T-helper 9 cell (primary cell): ENCODE measurements at places on chromosomes 13 and 19.

GRCh38 chr19:47518139-47518538, 3.3 kb upstream of the NAPA start:
- DNase-seq: no peak

- DNase-seq: no peak
These were observed 10.7 kb downstream of the CARM1 start for GRCh38 chr19:10882108-10882457.

- DNase-seq: no peak
These were observed 16.4 kb upstream of the ZNF14 start for GRCh38 chr19:19749117-19749907.

- peak; percentile 48 for DNase-seq
These were observed at the start of gene GNA15 for GRCh38 chr19:3135961-3136683. Gene GNA15 (plus strand): TSS chr19:3136033. CDS start chr19:3136451, 418 bp downstream.

DNA sequence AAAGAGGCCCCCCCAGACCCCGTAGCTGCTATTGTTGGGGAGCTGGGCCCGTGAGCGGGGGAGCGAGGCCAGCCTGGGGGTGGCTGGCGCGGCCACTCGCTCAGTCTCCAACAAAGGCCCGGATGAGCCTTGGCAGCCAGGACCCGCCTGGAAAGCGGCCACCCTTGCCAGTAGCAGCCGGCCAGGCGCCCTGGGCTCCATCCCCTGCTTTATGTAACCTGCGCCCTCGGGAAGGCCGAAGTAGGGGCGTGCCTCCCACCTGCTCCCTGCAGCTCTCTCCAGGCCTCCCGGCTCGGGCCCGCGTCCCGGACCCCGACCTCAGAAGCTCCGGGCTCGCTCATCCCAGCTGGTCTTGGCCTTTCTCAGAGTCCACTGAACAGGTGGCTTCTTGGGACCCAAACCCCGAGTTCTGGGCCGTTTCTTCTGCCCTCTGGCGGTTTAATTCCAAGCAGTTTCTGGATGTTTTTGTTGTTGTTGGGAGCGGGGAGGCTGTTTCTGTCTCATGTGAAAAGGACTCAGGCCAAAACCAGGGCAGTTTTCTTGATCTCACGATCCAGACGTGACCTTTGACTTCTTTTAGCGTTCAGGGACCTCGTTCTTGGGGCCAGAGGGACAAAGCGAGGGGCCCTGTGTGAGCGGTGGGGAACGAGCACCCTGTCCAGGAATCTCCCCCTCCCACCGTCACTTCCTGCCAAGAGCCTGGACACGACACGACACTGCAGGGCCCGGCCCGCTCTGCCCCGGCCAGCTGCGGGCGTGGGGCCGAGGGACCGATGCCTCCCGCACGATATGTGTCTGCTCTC, 1.2 kb downstream of the CDC34 start:
- peak; percentile 33 for DNase-seq

DNA sequence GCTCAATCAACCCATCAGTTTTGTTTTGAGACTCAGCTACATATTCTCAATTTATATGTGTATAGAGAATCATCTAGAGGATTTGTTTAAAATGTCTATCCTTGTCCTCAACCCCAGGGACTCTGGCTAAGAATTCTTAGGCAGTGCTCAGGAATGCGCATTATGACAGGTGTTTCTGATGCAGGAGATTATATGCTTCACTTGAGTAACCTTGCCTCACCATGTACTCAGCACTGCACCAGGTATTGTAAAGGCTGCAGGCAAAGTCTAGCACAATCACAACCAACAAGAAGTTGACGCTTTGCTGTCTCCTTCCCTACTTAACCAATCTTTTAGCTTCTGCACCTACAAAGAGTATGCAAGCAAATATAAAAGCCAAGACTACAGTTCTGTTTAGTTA, 79.6 kb downstream of the LACC1 start:
- DNase-seq: no peak

GRCh38 chr13:76741046-76741445, 145.2 kb downstream of the KCTD12 start:
- no peak for DNase-seq

DNA sequence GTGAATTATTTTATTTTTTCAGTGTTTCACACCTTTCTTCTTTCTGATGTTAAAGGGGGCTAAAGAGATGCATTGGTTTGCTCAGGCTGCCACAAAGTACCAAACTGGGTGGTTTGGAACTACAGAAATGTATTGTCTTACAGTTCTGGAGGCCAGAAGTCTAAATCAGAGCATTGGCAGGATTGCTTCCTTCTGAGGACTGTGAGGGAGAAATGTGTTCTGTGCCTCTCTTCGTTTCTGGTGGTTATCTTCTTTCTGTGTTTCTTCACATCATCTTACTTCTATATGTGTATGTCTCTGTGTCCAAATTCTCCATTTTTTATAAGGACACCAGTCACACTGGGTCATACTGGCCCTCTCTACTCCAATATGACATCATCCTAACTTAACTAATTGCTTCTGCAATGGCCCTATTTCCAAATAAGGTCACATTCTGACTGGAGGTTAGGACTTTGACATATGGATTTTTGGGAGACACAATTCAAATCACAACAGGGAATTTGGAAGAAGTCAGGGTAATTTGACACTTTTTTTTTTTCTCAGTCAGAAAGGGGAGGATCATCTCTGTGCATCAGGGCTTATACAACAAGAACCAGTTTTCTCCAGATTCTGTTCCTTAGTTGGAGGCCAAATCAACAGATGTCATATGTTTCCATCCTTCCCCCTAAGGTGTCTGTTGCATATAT, 188.2 kb downstream of the KCNRG start:
- DNase-seq: no peak

DNA sequence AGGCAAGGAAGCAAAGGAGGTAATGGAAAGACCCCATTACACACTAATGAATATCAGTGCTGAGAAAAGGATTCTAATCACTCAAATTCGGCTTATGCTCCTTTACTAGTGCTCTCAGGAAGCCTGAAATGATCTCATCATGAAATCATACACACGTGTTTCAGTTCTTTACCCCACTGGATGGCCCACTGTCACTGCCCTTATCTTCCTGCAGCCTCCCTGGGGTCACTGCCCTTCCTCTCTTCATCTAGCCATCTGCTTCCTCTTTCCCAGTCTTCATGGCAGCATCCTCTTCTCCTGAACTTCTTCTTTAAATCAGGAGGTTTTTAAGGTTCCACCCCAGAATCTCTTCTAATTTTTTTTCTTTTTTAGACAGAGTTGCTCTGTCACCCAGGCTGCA, 27.9 kb upstream of the EEF1AKMT1 start:
- no peak for DNase-seq

DNA sequence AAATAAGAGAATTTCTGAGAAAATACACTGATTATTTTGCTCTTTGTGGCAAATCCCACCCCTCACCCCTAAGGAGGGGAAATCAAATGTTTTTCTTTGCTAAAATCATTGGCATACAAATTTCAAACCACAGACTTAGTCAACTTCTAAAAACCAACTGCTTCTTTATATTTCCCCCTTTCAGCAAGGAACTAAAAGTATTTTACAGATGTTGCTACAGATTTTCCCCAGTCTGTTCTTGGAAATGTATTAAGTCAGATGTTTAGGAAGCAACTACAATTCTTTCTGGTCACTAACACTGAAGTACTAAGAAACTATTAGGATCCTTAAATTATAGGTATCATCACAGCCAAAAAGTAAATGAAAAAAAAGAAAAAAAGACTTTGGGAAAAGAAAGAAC, 6.9 kb downstream of the MTMR6 start:
- DNase-seq: no peak

GRCh38 chr19:17727843-17728242, 8.6 kb downstream of the MAP1S start:
- no peak for DNase-seq

DNA sequence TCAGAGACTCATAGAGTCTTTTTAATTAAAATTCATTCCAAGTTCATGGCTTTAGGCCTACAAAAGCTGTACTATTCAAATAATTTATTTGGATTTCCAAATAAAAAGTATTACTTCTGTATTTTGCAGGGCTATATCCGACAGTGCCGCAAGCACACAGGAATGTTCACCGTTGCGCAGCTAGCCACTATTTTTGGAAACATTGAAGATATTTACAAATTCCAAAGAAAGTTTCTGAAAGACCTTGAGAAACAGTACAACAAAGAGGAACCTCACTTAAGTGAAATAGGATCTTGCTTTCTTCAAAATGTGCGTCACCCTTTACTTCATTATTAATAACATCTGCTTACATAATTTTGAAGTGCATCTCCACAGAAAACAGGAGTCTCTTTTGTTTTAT, 20.5 kb upstream of the C1QTNF9 start:
- DNase-seq: no peak
